BE2C (cell line): ENCODE measurements at places on chromosomes 4 and X.

DNA sequence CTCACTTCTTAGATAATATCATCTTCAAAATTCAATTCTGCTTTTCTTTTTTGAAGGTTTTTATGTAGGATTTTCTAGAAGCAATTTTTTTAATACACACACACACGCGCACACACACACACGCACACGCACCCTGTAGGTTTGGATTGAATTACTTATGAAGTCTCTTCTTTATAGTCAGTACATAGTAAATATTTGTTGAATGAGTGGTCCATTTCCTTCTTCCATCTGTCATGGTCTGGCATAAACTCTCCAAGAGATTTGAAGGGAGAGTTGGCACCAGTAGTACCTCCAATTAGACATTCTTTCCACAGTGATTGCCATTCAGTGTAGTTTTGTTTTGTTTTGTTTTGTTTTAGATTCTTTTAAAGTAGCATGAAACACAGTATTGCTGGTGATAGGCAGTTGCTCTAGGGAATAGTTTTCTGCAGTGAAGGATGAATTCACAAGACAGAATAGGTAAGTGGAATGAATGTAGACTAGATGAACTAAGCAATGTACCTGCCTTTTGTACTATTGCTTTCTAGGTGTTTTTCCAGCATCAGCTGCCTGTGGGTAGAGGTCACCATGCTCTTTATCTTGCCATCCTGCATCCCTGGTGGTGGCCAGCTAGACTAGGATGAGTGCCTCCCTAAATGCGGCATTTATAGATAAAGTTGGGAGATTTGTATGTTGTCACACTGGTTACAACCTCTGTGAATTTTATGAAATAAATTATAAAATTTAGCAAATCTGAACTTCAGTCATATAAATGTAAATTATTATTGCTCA is 20.5 kb downstream of the PDLIM5 start:
- DNase-seq = no peak

GRCh38 chrX:67546496-67547423 is 2.9 kb downstream of the AR start:
- no peak for DNase-seq

DNA sequence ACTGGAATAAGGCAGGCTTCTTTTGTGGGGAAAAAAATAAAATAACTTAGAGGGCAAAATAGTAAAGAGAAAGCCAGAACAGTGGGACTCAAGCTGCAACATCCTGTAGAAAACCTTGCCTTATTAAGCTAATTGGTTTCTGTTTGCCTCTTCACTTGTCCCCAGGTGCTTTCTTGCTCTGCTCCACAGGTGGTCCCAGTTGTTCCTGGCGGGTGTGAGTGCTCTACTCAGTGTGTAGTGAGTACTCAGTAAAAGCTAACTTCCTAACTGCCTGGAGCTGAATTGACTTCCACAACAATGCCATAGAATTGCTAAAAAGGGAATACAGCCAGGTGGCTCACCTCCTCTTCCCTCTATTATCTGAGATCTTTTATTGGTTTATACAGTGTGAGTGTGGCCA is 930.2 kb downstream of the C4orf33 start:
- DNase-seq = no peak

- peak; percentile 38 for DNase-seq
Observed at GRCh38 chr4:8870647-8871416, 807 bp downstream of the HMX1 start.

- DNase-seq = no peak
Observed at GRCh38 chr4:84362896-84363655, 136.0 kb downstream of the NKX6-1 start.

DNA sequence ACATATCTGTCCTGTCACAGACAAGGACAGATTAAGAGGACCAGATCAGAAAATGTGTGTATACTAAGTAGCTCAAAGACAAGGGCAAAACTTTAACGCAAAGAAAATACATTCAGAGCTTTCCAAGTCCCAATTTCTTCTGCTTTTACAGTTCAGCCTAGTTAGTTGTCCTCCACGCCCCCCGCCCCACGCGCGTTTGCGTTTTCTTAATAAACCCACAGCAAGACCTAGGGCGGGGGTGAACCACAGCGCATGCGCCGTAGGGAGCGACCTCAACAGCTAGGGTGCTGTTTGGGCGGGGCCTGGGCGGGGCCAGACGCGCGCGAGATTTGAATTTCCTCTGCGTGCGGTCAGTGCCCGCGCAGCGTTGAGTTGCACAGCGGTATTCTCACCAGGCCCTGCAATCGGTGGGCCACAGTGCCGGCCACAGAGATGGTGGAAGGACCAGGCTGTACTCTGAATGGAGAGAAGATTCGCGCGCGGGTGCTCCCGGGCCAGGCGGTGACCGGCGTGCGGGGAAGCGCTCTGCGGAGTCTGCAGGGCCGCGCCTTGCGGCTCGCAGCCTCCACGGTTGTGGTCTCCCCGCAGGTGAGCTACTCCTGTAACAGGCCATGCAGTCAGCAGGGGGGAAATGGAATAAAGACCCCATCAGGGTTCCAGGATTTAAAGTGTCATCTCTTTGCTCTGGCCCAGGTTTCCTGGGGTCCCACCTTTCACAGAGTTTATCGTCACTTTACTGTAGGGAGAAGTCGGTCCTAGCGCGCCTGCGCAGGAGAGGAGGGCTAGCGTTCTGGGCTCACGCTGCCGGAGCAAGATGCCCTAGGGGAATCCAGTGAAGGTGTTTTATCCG is at the start of gene NEIL3:
NEIL3 (plus strand) TSS at position 353 of the 850 bp plus-strand sequence; CDS start at position 433, 80 bp downstream.
- peak; percentile 96 for DNase-seq

DNA sequence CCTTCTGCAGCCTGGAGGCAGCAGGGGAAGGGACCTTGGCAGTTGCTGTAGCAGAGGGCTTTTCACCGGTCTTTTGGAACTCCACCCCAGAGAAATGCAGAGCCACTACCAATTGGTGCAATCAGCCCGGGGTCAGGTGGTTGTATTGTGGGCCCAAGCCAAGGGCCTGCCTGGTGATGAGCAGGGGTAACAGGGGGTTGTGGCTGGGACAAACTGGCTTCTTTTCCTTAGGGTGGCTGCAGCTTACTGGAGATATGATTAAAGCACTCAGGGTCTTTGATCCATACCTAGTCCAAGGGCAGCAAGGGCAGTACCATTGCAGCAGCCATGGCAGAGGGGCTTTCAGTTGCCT is 28.1 kb downstream of the ENPEP start:
- no peak for DNase-seq

DNA sequence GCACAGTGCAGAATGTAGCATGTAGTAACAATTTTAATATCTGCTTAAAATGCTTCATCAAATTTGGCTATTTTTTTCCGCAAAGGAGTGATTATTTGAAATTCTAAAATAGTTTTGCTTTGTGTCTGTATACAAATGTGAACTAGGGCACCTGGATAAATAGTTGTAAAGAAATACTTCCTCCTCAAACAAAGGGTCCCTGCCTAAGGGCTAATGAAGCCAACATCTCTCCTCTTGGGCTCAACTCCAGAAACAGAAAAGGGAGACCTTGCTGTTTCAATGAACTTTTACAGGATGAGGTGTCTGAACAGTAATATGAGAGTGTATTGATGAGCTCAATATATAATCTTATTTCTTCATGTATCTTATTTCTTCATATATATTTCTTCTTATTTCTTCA is 30.8 kb upstream of the SCOC start:
- no peak for DNase-seq

- no peak for DNase-seq
Observed at GRCh38 chrX:39665830-39666518, 431.8 kb downstream of the BCOR start.

- DNase-seq = no peak
Observed at GRCh38 chr4:1732911-1733310, 11.6 kb downstream of the TACC3 start.

DNA sequence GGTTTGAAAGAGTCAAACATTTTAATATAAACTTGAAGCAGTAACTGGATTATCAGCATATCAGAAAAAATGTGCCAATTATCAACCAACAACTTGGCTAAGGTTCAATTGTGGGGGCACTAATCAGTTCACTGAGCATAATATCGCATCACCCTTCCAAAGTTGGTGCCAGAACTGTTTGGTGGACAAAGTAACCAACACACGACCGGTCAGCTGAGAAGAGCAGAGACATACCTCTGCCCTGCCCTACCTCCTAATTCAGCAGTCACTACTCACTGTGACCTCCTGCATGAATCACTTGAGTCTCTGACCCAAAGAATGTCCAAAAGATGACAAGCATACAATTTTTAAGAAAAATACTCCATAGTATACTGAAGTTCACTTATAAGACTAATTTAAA is 53.2 kb downstream of the TSPAN5 start:
- no peak for DNase-seq

GRCh38 chr4:139798456-139798855 is 132.8 kb downstream of the MGST2 start:
- DNase-seq = no peak

DNA sequence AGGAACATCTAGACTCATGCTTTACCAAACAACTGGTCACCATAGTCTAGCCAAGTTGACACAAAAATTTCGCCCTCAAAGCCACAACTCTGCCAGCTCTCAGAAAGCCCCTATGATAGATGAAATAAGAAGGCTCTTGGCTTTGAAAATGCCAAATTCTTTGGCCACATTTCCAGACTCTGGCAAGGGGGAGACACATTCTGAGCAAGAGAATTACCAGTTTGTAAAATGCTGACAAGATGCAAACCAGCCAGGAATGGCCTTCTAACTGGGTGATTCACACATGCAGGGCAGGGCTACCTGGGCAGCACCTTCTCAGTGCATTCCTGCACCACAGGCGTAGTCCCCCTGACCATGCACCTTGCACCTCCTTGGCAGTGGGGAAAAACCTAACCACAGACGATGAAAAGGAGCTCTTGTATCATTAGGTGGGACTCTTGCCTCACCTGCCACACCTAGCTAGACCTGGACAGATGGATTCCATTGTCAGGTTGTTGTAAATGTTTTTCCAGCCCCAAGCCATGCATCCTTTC is 77.4 kb upstream of the CPEB2 start:
- DNase-seq = no peak

- DNase-seq = no peak
Observed at GRCh38 chr4:155079871-155080270, 128.6 kb upstream of the NPY2R start.

DNA sequence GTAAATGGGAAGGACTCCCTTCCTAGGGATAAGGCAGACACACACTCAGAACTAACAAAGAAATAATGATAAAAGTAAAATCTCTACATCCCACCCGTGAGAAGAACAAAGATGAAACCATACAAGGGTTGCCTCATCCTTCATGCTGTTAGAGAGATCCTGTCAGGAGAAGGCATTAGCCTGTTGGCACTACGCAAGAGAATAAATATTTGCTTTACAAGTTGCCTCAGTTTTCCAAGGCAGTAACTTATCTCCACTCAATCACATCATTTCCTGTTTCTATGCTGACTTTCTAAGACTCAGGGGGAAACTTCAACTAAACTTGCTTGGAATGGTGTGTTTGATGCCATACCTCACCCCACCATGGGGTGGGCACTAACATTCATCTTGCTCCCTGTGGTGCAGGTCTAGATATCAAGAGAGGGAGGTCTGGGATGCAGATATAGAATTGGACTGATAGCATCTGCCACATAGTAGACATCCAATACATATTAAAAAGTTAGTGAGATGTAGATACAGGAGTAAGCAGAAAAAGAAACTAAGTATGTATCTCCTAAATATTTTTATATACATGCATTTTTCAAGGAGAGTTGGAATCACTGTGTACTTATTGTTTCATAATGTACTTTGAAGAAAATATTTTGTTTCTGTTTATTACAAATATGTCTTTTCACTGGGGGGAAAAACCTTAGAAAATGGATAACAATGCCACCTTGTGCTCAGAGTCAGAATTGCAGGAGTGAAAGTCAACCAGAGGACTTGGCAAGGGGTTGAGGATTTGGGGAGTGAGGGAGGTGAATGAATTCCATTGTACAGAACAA is 57.2 kb upstream of the BEX4 start:
- DNase-seq = peak; percentile 25

DNA sequence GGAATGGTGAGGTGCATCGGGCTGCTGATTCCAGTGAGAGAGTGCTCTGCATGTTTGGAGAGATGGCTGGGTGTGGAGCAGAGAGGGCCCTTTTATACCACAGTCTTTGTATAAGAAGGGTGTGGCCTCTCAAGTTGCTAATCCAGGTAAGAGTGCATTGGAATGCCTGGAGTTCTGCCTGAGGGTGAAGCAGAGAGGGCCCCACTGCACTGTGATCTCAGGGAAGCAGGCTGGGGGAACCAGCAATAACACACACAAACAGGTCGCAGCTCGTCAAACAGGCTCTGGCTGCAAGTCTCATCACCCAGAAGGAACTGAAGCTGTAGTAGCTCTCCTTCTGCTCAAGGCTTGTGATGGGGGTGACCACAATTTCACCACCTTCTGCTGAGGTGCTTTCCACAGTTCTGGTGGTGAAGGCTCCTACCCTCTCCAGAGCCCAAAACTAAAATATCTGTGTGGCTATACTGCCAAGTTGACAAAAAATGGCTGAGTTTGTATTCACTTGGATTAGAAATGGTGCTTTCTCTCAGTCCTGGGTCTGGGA is 687.4 kb upstream of the HS3ST1 start:
- no peak for DNase-seq

- DNase-seq = peak; percentile 40
Observed at GRCh38 chrX:15404401-15405096, 20.3 kb upstream of the VEGFD start.

GRCh38 chrX:153439977-153440376 is 5.9 kb downstream of the TREX2 start:
- DNase-seq = no peak

DNA sequence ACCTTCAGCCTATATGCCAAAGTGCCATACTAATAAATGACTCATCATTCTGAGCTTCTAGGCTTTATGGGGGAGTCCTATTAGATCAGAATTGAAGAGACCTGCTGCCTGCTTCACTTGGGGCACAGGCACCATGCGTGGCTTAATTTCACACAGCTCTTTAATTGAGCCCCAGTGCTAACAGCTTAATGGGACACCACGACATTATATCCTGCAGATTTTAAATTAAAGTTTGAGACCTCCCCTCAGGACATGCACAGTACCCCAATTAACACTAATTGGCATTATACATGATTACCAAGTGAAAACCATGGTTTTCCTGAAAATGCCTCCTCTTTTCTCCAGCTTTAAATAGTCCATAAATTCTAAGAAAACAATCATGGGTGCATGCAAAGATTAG is 6.8 kb downstream of the C1QTNF7 start:
- DNase-seq = no peak

DNA sequence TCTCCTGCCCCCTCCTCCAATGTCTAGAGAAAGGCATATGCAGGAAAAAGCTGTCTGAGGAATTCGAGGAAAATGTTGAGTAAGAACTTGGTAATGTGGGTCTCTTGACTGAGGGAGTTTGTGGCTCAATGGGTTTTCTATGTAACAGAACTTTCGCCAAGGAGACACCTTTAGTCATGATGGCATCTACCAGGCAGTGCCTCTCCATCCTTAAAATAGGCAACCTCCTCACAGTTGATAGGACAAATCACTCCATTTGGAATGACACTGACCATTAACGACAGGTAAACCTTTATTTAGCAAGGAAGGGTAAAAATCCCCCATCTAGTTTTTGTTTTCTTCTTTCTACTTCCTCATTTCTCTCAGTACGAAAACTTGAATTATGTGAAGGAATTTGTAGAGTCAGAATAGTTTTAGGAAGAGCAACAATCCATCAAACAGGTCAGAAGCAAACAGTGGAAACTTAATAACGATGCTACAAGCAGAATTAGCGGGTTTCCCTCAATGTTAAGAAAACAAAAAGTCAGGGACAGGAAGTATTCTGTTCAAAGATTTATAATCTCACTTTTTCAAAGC is 2.7 kb downstream of the GSX2 start:
- no peak for DNase-seq
